SIG-M5 (cell line): ENCODE measurements at places on chromosomes 1 and 21.

DNA sequence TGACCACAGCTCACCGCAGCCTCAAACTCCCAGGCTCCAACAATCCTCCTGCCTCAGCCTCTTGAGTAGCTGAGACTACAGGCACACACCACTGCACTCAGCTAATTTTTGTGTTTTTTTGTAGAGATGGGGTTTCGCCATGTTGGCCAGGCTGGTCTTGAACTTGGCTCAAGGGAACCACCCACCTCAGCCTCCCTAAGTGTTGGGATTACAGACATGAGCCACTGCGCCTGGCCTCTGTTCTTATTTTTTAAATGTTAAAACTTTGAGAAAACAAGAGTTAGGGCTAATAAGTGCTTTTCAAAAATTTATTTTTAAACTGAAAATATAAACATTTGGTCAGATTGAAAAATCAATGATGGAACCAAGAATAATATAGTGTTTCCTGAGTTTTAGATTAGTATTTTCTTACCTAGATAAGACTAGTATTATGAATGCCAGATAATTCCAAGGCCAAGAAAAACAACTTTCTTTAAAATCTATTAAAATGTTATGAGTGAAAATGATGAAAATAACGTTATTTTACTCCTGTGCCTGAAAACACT is 66.2 kb upstream of the S1PR1 start:
- no peak for DNase-seq

DNA sequence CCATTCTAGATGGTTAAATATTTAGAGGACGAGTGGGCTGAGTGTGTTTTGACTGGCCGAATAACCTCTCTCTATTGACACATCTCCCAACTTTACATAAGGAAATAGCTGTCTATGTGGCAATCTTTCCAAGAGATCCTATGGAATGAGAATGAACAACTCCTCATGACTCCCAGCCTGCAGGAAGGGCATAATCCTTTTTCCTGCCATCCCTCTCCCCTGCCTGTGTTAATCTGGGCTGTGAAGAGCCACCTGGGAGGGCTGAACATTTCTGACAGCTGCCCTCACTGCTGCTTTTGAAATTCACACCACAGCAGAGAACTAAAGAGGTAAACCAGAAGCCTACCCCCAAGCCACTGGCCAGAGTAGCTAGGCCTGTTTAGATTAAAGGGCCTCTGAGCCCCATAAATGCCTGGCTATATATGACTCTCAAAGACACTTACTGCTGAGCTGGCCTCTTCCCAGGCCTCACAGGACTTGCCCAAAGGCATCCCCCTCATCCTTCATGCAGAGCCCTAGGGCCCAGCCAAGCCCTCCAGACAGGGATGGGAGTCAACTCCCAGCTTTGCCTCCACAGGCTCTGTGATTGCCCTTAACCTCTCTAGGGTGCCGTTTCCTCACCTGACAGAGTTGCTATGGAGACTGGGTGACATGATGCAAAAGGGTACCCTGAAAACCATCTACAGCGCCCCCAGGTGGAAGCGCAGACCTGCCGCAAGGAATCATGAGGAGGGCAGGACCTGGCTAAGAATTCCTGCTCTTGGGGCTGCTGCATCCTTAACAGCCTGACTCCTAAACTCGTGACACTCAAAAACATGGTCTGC is 42.0 kb upstream of the LDLRAP1 start:
- no peak for DNase-seq

GRCh38 chr21:40681164-40681859 is 165.6 kb downstream of the DSCAM start:
- no peak for DNase-seq

GRCh38 chr21:44408226-44408625 is 47.1 kb upstream of the LRRC3 start:
- DNase-seq: no peak

- DNase-seq: no peak
These were observed 2.5 kb upstream of the UBASH3A start for GRCh38 chr21:42401154-42401553.
